ENCODE measurements at places on chromosomes 11 and 22. TPM values are rescaled to one million over a fixed set of nuclear protein-coding genes. Genes with fewer than 3 reads are reported as not detected.

DNA sequence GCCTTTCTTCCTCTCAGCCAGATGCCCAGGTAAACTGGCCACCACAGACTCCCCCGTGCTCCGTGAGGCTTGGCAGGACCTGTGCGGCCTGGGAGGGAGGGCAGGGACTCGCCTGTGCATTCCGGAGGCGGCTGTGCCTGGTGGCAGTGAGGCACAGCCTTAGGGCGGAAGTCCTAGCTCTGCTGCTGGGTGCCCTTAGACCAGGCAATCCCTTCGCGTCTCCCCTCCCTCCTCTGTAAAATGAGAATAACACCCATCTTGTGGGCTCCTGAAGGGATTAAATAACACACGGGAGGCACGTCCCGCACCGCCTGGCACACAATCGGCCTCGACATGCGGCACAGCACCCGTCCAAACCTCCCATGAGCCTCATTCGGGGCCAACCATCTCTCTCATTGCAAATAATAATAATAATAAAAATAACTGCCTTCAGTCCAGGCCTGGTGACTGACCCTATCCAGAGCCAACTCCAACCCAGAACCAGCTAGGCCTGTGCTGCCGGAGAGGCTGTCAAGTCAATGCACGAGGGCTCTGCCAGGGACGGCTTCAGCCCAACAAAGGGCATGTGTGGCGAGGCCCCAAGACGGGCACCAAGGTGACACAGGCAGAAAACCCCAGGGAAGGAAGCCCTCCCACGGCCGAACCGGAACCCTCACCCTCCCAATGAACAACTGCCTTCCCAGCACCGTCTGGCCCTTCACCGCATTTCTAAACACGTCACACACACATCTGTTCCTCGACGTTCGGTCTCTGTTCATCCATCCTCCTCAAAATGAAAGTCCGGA, 8.2 kb downstream of the LTO1 start:
- no peak for DNase-seq

GRCh38 chr11:65493367-65494176, 5.3 kb upstream of the MALAT1 start:
- DNase-seq: no peak

GRCh38 chr22:35319244-35319985, 19.7 kb downstream of the TOM1 start:
- DNase-seq: no peak

GRCh38 chr11:73404048-73404447, 27.8 kb downstream of the RELT start:
- no peak for DNase-seq

- no peak for DNase-seq
These were observed 117.1 kb downstream of the JRKL start for GRCh38 chr11:96506953-96507354.

DNA sequence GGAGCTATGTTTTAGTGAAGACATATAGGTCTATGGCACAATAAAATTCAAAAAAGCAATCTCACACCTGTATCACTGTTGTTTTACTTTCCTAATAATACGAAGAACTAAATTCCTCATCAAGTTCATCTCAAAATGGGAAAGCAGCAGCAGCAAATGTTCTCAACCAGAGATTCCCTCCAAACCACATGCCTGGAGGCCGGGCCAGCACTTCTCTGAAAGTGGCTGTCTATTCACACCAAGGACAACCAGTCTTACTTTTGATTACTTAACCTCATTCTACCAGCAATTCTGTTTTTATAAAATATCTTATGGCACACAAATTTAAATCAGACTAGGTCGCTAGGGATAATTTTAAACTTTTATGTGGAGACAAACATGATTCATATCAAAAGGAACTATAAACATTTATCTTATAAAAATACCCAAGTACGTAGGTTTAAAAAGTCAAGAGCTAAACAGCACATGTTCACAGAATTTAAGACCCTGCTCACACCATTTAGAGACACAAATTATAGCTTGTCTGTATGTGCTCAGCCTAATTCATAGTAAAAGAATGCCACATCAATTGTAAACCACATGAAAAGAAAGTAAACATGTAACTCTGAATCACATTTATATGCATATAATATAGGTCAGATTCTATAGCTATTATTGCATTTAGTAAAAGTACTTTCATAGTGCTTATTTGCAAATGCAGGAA, 46.1 kb downstream of the RRAS2 start:
- DNase-seq: no peak

DNA sequence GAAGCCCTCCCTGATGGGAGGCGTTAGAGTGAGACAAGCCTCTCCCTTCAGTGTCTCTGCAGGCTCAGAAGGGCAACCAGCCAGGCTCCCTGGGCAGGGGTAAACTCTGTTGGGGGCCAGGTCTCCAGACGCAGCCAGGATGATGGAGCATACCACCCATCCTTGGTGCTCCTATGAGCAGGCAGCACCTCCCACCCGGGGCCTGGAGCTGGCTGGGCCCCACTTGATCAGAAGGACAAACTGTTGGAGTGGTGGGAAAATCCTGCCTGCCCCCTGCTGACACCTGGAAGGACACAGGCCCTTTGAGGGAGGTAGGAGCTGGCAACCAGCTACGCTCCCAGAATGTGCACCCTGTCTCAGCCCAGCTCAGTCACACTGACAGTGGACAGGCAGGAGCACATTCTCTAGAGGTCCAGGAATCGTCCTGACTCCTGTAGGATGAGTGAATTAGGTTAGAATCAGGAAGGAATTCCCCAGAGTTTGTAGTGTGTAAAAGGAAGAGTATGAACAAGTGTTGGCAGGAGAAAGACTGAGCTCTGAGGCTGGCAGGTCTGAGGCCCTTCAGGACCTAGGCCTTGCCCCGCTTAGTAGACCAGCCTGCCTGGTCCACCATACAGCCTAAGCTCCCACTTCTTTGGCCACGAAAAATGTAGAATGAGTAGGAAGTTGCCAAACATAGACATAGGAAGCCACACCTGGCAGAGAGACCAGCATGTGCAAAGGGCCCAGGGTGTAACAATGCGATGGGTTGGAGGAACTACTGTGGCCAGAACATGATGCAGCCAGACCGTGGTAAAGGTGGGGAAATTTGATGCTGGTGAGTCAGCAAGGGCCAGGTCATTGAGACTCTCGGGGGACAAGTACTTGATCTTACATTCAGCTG, 19.1 kb downstream of the ARHGEF17 start:
- DNase-seq: no peak

GRCh38 chr11:11119917-11120316, 233.1 kb downstream of the CSNK2A3 start:
- no peak for DNase-seq

DNA sequence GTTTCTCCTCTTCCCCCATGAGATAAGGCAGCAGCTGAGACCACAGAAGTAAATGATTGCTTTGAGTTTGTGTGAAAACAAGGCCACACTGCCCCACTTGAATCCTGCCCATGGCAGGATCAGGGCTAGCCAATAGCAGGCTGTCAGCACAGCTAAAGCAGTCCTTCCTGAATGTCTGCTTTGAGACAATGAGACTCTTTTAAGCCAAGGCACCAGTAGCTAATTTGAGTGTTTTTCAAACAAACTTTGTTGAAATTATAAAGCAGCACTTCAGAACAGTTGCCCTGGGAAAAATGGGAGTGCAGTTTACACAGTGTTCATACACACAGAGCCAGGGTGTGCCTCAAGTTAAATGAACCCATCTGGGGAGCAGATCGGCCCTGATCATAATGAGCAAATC, 103.5 kb upstream of the OR5AK2 start:
- no peak for DNase-seq

GRCh38 chr11:58286249-58286648, 18.2 kb upstream of the OR10W1 start:
- no peak for DNase-seq

DNA sequence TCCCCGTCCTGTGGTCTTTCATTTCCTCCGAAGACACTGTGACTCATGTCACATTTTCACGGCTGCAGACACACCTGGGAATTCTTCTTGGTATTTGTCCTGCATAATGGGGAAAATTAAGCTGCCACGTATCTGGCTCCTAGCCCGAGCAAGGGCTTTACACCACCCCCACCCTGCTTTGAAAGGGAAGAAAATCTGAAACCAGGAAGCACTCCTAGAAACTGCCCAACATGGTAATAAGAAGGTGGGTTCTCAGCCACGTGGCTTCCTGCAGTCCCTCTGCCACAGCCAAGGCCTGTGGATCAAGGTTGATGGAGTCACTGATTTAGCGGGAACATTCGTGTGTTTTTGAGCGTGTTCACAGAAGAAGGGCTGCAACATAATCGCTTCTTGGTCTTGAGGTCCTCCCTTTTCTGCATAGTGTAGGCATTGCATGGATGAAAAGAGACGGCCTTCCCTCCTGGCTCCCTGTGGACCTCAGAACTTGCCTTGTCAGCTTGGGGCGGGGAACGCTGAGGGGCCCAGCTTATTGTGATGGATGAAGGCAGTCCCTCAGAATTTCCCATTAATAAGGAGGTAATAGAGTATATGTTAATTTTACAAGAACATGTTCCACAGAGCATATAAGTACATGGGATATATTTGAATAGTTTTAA, 292.0 kb downstream of the NTM start:
- DNase-seq: no peak

DNA sequence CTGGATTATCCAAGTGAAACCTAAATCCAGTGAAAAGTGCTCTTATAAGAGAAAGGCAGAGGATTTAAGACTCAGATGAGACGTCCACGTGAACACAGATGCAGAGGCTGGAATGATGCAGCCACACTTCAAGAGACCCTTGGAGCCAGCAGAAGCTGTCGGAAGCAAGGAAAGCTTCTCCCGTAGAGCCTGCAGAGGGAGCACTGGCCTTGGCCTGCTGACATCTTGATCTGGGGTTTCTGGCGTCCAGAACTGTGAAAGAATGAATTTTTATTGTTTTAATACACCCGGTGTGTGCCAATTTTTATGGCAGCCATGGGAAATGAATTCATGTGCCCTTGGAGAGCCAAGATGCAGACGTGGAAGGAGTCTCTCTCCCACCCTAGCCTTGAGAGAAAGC, 407.0 kb upstream of the B3GAT1 start:
- no peak for DNase-seq

DNA sequence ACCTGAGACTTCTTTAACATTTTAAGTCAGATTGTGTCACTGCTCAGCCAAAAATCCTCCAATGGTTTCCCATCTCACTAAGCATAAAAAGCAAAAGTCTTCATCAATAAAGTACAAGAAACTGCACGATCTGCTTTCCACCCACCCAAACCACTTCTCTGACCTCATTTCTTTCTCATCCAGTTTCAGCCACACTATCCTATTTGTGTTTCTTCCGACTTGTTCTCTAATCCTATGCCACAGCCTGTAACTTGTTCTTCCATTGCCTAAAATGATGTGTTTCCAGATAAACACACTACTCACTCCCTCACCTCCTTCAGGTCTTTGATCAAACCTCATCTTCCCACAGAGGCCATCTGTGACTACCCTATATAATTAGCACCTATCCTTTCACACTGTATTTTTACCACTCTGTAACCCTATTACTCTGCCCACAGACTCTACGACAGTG, 28.4 kb downstream of the ARHGAP32 start:
- no peak for DNase-seq

- DNase-seq: peak; percentile 4
These were observed 1.5 kb downstream of the CHEK1 start for GRCh38 chr11:125626288-125626950.

- no peak for DNase-seq
These were observed 24.9 kb downstream of the ASPHD2 start for GRCh38 chr22:26453812-26454500.

- no peak for DNase-seq
These were observed 25.0 kb upstream of the RPS13 start for GRCh38 chr11:17102462-17102861.

- no peak for DNase-seq
These were observed 55.4 kb upstream of the NECTIN1 start for GRCh38 chr11:119784421-119784820.

DNA sequence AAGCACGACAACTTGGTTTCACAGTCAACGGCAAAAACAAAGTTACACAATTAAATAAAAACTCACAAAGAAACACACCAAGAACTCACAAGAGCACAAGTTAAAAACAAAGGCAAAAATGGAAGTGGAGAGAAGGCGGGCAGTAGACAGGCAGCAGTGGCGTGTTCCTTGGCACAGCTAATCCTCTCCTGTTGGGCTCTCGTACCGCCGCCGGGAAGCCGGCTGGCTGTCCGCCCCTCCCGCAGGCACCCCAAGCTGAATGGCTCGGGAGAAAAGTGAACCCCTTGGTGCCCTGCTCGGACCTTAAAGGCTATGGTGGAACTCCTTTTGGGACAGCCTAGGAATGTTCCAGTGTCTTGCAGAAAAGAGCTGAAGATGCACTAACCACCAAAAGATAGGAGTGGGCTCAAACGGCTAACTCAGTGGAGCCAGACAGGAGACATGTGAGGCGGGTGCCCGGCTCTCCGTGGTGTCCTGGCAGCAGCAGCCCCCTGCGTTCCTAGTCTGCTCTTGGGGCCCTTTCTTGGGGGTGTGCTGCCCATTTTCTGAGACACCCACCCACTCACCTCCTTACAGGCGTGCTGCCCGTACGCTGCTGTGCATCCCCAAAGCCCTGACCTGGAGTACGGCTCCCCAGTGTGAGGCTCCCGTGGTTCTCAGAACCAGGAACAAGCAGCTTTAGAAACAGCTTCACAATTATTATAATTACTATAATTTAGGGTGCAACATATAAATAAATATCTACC, 86.1 kb upstream of the BID start:
- no peak for DNase-seq

DNA sequence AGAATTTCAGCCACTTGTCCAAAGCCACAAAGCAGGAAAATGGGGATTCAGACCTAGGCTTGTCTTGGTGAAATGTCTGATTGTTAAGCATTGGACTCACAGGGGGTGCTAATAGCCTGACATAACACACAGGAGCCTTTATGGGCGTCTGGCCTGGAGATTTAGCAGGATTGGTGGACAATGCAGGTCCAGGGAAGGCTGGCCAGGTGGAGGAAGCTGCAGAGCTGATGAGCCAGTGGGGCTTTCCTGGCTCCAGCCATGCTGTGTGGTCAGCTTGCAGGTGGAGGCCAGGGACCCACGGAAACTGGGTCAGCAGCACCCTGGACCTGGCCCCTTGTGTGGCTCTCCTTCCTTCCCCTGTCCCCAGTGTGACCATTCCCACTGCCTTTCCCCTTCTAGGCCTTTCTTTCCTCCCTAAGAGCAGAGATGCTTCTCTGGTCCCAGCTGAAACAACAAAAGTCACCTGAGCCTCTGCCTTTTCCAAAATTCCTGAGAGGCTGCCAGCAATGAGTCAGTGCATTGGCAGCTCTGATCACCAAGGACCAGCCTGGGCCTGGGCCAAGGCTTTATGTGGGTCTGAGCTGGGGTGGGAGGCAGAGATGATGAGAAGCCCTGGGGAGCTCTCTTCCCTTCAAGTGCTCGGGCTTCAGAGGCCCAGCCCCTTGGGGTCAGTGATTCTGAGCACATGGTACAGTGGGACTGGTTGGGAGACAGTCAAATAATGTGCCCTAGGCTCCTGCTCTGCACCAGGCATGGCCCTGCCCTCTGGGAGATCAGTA, 85.2 kb downstream of the CCDC81 start:
- no peak for DNase-seq

The FAM180B gene
- total RNA-seq: not detected

The SMTNL1 gene
- total RNA-seq: not detected

The CHADL gene
- total RNA-seq: 1.3 TPM

The NPAS4 gene
- not detected for total RNA-seq

The SPI1 gene
- total RNA-seq: 1.8 TPM

The TSKU gene
- total RNA-seq: 0.23 TPM

The OR52K2 gene
- total RNA-seq: not detected

The MMP20 gene
- not detected for total RNA-seq

The ART5 gene
- total RNA-seq: not detected

The ZFP91 gene
- 41.7 TPM for total RNA-seq

The TRIM66 gene
- 23.4 TPM for total RNA-seq

All from T-cell (primary cell).